Activated T-cell treated with anti-CD3 and anti-CD28 coated beads for 24 hours (primary cell): ENCODE measurements at places on chromosomes 5 and 9.

- no peak for DNase-seq
Measured at GRCh38 chr9:114652776-114653555, 4.6 kb downstream of the TEX53 start.

DNA sequence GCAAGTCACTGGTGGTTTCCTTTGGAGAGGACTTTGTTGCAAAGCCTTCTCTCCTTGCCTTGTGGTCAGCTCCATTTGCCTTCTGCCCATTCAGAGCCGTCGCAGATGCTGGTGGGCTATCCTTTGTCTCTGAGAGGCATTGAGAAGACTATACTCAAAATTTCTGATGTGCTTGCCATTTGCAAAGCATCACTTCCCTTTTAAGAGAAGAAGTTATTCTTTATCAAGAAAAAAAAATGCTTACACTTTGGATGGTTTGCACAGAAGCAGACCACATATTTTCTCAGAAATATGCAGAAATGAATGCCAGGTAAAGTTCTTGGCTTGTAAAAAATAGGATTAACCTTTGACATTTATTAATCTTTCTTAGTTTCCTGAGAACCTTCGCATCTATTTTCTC lies 195.8 kb upstream of the KLF4 start:
- no peak for DNase-seq

GRCh38 chr5:59125011-59125961 lies 542.4 kb downstream of the RAB3C start:
- DNase-seq = no peak

DNA sequence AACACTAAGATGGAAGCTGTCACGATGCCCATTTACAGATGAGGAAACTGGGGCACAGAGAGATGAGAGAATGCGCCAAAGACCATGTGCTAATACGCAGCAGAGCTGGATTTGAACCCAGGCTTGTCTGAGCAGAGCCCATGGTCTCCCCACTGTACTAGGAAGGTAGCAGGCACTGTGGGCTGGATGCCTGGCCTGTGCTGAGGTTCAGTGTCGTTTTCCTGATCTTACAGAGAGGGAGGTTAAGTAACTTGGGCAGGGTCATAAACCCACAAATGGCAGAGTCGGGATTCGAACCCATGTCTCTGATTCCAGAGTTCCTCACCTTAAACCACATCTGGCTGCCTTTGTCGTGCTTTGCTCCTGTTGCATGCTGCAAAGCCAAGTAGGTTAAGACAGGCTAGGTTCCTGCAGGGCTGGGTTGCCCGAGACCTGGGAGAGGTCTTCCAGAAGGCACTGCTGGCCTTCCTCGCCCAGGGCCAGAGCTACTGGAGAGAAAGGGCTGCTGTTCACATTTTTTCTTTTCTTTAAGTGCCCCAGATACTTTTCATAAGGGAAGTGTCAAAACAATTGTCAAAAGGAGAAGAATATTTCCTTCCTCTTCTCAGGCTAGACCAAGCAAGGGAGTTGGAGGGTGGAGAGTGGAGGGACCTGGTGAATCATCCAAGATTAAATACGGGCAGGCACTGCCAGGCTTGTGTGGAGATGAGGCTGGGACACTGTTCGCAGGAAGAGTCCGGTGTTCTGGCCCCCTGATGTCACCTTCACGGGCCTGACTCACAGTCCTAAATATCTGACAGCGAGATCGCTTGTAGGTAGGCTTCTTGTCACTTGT lies 3.2 kb downstream of the NEK6 start:
- no peak for DNase-seq

- DNase-seq = no peak
Measured at GRCh38 chr5:5649641-5650040, 227.2 kb downstream of the ICE1 start.

GRCh38 chr5:89117124-89117644 lies 234.2 kb upstream of the MEF2C start:
- no peak for DNase-seq

GRCh38 chr5:112475747-112476365 lies 56.8 kb upstream of the EPB41L4A start:
- DNase-seq = no peak

DNA sequence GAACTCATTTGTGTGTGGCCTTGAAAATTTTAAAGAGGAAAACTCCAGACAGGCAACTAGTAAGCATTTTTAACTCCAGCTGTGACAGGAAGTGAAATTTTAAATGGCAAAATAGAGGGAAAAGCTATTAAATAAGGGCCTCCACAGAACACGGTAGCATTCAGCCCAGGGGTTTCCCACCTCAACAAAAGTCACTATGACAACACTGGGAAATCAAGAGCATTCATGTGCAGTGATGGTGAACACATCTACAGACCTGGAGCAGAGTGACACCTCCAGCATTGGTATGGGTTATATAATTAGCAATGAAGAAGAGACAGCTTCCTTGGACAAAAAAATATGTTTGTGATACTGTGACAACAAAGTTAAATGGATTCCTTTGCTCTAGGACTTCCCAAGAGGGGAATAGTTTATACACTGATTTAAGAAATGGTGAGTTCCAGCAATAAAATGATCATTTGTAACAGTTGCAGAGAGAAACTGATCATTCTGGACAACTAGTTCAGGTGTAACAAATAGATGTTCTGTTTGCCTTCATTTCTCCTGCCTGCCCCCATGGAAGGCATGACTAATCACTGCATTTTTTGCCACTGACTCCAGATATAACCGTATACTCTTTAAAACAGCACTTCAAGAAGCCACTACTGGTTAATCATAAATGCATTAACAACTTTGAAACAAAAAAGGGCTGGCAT lies 93.3 kb upstream of the SLC44A1 start:
- no peak for DNase-seq

DNA sequence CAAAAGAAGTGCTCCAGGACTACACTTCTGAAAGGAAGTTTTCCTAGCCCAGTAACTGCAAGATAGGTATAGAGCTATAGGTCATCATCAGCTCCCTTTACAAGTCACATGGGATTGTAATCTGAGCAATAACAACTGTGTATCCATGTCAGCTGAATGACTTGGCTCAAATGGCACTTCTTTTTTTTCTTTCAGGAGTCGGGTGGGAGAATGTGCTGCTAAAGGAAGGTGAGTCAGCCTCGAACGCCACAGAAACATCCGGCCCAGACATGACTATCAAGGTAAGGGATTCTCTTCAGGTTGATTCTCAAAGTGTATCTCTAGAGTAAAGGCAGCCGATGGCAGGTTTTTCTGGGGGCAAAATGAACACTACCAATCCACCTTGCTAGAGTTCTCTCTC lies 192.2 kb downstream of the C9orf152 start:
- no peak for DNase-seq

DNA sequence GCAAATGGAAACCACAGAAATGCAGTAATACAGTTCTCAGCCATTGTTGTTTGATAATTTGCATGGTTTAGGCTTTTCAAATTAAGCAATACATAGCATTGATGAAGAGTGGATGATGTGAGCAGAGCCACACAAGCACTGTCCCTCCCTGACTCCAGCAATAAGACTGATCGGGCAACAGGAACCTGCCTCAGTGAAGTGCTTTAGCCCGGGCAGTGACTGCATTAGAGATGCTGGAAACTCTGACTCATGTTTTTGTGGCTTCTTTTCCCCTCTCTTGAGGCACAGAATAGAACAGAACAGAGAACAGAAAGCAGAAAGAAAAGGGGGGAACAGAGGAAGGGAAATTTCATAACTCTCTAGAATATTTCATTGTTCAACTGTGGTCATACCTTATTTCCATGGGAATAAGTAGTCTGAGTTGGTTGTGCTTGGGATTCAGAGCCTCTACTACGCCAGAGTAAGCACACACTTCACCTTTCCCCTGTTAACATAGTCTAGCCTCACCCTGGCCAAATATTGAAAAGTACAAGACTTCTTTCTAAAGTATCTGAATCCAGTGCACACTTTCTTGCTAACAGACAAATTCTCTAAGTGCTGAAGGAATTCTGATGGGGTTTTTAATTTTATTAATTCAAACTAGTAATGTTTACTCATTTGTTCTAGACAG lies 164.8 kb upstream of the VCAN start:
- DNase-seq = no peak

GRCh38 chr9:78515108-78515507 lies 218.2 kb downstream of the PSAT1 start:
- no peak for DNase-seq

GRCh38 chr9:102550266-102550665 lies 444.9 kb upstream of the CYLC2 start:
- no peak for DNase-seq

DNA sequence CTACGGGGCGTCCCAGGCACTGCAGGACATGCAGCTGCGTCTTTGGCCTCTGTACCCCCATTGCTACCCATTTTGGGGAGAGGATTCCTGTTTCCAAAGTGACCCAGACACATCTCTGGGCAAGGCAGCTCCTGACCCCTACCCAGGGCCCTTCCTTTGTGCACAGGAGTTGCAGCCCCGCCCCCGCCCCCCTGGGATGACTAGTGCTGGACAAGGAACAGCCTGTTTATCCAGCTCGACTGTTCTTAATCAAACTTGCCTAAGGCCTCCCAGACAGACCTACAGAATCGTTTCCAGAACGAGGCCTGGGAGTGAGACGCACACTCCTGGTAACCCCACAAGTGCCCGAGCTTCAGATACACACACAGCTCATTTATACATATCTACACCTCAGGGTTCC lies 13.2 kb downstream of the DIPK1B start:
- DNase-seq = no peak

GRCh38 chr9:119416793-119417192 lies 47.6 kb upstream of the BRINP1 start:
- no peak for DNase-seq

DNA sequence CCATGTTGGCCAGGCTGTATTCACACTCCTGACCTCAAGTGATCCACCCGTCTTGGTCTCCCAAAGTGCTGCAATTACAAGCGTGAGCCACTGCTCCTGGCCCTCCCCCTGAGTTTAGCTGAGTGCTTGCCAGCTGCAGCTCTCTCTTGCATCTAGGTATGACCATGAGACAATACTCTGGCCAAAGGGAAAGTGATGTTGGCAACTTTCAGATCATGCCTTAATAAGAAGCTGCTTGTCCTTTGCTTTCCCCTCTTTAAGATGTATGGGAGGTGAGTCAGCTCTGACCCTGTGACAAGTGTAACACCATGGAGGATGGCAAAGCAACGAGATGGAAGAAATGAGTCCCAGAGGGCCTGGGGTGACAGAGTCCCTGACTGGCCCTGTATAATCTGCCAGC lies 18.7 kb upstream of the DCAF12 start:
- no peak for DNase-seq

DNA sequence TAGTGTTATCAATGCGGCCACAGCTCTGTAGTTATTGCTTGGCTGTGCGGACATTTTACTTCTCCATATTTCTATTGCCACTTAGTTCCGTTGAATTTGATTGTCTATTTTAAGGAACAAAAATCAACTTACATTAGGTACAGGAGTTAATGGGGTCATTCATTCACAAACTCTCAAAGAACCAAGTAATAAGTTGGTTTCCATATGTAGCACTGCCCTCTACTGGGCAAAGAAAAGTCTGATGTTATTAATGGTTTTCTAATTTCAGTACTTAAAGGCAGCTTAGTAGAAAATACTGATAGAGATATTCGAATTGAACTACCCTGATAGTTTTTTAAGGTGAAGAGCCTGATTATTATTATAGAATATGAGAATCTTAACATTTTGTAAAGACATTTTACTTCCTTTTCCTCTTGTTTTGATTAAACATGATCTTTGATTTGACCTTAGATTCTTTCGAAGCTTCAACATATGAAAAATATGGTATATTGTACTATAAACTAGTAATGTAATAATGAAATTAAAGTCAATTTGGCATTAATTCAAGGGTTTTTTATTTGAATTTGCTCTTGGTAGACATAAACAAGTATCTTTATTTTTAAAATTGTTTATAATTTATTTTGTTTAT lies 119.5 kb upstream of the CTNND2 start:
- no peak for DNase-seq

DNA sequence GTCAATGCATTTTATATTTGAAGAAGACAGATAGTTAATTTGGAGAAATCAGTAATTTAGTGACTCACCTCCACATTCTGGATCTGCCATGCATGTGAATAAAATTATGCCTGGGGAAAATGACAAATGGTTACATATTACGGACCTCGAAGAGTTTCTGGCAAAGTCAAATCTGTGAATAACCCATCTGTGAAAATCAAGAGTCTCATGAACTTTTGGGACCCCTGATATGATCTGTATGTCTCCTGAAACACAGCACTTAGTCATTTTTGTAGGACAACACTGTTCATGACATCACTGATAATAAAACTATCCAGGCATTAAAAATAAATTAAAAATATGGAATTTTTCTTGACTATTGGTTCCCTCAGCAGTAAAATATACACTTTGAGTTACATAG lies 584.5 kb downstream of the TLE4 start:
- no peak for DNase-seq

GRCh38 chr9:33329979-33330378 lies 39.7 kb downstream of the NFX1 start:
- DNase-seq = no peak

DNA sequence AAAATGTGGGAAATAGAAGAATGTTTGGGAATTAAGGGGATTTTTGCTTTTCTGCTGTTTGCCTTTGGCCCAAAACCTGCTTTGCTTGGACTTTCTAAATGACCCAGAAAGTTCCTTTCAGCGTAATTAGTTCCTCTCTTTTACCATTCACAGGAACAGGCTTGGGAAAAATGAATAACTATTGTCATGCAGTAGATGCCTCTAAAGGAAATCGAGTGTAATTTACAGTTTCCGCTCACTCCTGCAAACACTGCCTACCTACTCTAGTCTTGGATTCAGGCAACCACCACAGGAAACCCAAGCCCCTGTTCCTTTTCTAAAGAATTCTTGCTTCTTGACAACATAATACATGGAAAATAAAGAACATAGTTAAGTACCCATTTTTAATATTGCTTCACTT lies 25.0 kb downstream of the TTC23L start:
- no peak for DNase-seq

DNA sequence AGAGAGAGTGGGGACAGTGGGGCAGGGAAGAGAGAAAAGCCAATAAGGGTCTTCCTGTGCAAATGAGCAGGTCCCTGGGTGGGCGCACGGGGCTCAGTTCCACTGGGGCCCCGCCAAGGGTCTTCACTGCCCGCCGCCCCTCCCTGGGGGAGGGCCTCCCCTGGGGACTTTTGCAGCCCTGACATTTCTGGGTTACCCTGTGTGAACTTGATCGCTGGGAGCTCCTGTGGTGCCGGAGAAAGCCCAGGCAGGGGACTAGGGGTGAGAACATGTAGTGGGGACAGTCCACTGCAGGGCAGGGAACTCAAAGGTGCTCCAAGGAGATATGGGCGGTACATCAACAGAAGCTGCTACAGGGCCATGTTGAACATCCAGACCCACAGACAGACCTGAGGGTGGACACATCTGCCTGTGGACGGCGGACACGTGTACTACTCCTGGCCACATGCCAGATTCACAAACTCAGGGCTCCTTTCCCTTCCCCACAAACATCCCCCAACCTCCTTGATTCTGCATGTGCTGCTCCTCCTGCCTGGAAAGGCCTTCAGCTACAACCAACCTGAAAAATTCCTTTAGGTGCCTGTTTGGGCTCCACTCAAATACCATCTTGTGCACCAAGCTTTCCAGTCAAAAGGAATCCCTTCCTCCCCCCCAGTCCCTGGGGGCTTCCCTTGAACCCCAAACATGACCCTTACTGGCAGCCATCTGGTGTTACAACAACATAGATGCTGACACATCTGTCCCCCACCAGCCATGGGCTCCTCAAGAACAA lies 43.0 kb upstream of the NEK6 start:
- DNase-seq = no peak
